ENCODE measurements at places on chromosomes 2 and 18.

DNA sequence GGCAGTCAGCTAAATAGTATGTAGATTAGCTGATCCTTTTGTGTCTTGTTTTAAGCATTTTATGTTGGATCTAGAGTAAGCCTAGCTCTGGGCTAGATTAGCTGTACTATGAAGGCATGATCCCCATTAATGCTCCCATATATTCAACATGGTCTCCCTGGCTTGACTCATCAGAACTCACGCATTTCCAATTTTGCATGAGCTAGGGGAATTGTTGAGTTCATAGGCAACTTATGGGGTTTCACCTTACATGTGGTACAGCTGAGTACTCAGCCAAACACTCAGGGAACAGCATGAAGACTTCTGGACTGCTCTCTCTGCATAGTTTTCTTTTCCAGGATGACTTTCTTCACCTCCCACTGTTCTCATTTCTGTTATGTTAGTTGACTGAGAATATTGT is 248.2 kb downstream of the TMX3 start:
- no peaks in the 10 kb centered on the region for H3K36me3 ChIP-seq
- H3K4me3 ChIP-seq = no peak overlapping the region
- no peaks in the 10 kb centered on the region for H3K27me3 ChIP-seq
- no peak overlapping the region for H3K27ac ChIP-seq
- H3K4me1 ChIP-seq = no peaks in the 10 kb centered on the region

GRCh38 chr18:43501099-43501498 is 223.8 kb upstream of the SYT4 start:
- no peaks in the 10 kb centered on the region for H3K36me3 ChIP-seq
- no peak for DNase-seq
- H3K27me3 ChIP-seq = no peaks in the 10 kb centered on the region
- H3K4me3 ChIP-seq = no peak overlapping the region

- H3K4me3 ChIP-seq = no peak overlapping the region
- H3K4me1 ChIP-seq = peaks cover 23% of the 10 kb centered on the region
- no peak overlapping the region for H3K27ac ChIP-seq
Observed at GRCh38 chr18:32343634-32344033, 127.0 kb downstream of the GAREM1 start.

- no peaks in the 10 kb centered on the region for H3K4me1 ChIP-seq
- H3K4me3 ChIP-seq = no peak overlapping the region
- H3K36me3 ChIP-seq = no peaks in the 10 kb centered on the region
- no peaks in the 10 kb centered on the region for H3K27me3 ChIP-seq
- H3K27ac ChIP-seq = no peak overlapping the region
Observed at GRCh38 chr2:77008853-77009252, 513.3 kb downstream of the LRRTM4 start.

GRCh38 chr2:58856100-58856499 is 615.0 kb upstream of the FANCL start:
- no peaks in the 10 kb centered on the region for H3K27me3 ChIP-seq
- H3K4me3 ChIP-seq = no peak overlapping the region
- no peak for DNase-seq
- H3K36me3 ChIP-seq = no peaks in the 10 kb centered on the region

- H3K27me3 ChIP-seq = no peaks in the 10 kb centered on the region
- no peak overlapping the region for H3K27ac ChIP-seq
- no peaks in the 10 kb centered on the region for H3K36me3 ChIP-seq
- no peaks in the 10 kb centered on the region for H3K4me1 ChIP-seq
- no peak overlapping the region for H3K4me3 ChIP-seq
Observed at GRCh38 chr18:5868218-5868854, 27.0 kb downstream of the TMEM200C start.

GRCh38 chr2:481388-481787 is 193.5 kb upstream of the ALKAL2 start:
- H3K36me3 ChIP-seq = no peaks in the 10 kb centered on the region
- no peaks in the 10 kb centered on the region for H3K27me3 ChIP-seq
- H3K27ac ChIP-seq = no peak overlapping the region
- no peaks in the 10 kb centered on the region for H3K4me1 ChIP-seq
- no peak overlapping the region for H3K4me3 ChIP-seq

- no peak overlapping the region for H3K4me3 ChIP-seq
- H3K27ac ChIP-seq = peak overlapping the region; percentile 99
- H3K4me1 ChIP-seq = peaks cover 66% of the 10 kb centered on the region
- DNase-seq = no peak
Observed at GRCh38 chr2:20619624-20620024, 31.3 kb downstream of the HS1BP3 start.

- H3K4me3 ChIP-seq = no peak overlapping the region
- H3K4me1 ChIP-seq = peaks cover 6% of the 10 kb centered on the region
- no peaks in the 10 kb centered on the region for H3K27me3 ChIP-seq
Observed at GRCh38 chr2:160968183-160968582, 192.0 kb upstream of the TANK start.
